Fibroblast of the aortic adventitia (primary cell): ENCODE measurements at places on chromosomes 11 and 22. TPM values are rescaled to one million over a fixed set of nuclear protein-coding genes. Genes with fewer than 3 reads are reported as not detected.

CFAP68 gene
- 11.3 and 14.9 TPM in 2 replicates for total RNA-seq

GRIK4 gene
- not detected in 2 replicates for total RNA-seq

- DNase-seq, result no peak
These were observed 33.3 kb downstream of the HTR3B start for GRCh38 chr11:113937918-113938317.

GRCh38 chr11:65261591-65262380 is at the start of gene POLA2:
Gene POLA2, plus strand, starts transcription at chr11:65261962. Its CDS starts 331 bp downstream, at chr11:65262293.
- peak; percentile 94 for DNase-seq

DNA sequence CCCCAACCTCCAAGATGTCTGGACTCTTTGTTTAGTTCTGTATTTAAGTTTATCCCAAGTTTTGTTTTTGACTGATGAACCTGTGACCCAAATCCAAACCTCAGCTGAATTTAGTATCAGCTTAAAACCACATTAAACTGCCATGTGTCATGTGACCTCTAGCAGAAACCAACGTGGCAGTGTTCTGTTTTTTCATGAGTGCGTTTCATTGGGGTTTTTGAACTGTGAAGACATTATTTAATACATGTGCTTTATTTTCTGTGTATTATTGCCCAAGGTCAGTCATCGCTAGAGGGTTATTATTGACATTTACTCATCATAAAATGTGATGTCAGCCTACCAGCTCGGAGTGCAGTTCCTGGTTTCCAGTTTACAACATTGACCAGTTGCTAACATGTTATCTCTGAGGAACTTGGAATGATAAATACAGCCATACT is 1.8 kb downstream of the TLCD5 start:
- DNase-seq, result no peak

DNA sequence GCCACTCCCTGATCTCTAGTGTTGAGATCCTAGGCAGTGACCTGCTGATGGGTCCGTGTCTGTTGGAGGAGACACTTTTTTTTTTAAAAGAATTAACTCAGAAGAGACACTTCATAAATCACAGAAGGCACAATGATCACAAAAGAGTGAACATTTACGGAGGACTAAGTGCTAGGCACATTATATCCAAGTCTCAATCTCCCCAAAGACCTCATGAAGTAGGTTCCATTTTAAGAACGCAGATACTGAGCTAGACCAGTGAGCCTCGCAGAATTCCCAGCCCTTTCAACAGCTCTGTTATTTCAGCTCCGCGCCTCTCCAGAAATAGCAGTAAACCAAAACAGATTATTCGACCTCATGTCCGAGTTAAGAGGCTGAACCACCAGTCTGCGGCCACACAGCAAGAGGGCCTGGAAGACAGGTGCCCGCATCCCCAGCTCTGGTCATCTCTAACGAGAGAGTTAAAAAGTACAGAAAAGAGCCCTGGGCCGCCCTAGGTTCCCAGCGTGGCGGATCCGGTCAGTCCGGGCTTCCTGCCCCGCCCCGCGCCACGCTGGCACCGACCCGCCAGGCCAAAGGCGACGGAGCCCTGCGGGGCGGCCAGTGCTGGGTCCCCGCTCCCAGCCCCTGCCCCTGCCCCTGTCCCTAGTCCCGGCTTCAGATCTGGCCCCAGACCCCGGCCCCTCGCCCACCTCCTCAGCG is 612 bp downstream of the XBP1 start:
- peak; percentile 66 for DNase-seq

- peak; percentile 28 for DNase-seq
These were observed 95.9 kb upstream of the FGF3 start for GRCh38 chr11:69915151-69915500.
